ENCODE measurements at places on chromosomes 11 and 22.

- no peak for DNase-seq
Observed at GRCh38 chr11:60310407-60310998, 16.6 kb upstream of the MS4A6E start.

DNA sequence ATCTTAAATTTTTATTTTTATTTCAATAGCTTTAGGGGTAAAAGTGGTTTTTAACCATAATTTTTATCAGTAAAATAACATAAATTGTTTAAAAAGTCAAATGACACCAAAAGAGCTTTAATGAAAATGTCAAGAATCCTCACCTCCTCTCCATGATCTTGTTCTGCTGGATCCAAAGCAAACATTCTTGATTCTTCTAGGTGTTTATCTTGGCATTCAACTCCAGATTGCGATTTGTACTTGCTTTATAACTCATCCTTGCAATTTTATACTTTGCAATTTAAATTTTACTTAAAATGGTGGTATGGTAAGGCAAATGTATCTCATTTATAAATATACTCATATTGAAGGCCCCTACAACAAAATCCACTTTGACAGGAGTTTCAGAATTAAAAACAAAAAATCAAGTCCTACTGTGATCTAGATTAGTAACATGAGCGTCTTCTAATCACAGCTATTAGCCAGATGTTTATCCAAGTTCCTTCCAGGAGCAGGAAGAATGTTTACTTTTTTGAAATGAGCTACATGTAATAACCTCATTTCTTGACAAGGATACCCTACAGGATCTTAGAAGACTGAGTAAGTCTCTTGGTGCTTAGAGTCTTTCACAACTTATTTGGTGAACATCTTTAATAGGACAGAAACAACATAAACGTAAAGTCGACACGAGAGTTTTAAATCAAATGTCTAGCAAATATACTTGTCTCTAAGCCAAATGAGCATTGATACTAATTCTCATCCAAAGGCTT lies 72.4 kb upstream of the CARD18 start:
- no peak for DNase-seq

GRCh38 chr11:122743949-122744348 lies 88.4 kb downstream of the UBASH3B start:
- no peak for DNase-seq

- DNase-seq: no peak
Observed at GRCh38 chr22:41891407-41891806, 23.5 kb downstream of the SHISA8 start.

DNA sequence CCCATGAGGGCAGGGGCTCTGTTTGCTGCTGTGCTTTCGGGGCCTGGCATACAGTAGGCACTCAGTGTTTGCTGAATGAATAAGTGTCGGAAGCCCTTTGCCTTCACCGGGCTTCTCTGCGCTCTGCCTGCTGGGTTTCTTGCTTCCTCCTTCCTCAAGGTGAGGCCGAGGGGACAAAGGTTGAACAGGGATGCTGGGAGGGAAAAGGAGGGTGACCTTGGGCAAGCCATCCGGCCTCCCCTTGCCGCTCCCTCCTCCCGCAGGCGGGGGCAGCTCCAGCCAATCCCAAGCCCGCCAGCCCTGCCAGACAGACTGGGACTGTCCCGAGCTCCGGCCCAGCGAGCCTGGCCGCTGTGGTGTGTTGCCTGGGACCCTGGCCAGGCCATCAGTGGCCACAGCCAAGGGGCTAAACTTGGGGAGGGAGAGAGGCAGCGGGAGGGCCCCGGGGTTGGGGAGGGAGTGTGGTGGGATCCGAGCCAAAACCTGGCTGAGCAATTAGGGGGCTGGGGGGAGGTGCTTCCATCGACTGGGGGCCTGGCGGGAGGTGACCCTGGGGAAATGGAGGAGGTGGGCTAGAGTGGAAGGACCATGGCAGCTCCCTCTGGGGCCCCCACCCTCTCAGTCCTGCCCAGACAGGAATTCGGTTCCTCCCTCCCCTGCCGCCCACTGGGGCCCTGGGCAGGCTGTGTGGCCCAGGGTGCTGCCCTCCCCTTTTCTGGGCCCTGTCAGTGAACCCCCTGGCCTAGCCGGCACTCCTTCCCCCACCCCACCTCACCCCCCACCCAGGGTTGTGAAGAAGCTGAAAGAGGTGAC lies 3.4 kb upstream of the RCOR2 start:
- no peak for DNase-seq

DNA sequence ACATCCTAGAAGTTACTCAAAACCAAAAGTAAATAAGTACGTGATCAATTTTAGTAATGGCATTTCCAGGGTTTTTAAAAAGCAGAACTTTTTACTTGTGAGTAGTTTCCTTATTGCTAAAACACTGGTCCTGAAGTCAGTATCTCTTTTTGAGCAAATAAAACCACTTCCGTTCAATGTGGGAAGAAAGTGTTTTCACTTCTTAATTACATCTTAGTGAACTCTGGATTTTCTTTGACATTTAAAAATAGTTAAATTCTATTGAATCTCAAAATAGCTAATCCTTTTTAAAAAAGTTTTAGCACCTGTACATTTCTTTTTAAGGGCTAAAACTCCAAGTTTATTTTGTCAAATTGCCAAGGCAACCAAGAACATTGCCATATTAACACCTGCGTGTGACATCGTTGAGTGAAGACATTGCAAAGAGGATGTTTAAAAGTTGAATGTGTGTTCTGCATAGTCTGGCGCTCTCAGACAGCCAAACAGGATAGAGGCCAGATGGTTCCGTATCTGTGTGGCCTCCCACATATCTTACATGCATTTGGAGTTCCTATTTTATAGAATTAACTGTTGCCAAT lies 17.2 kb upstream of the OR5B21 start:
- DNase-seq: no peak
